ENCODE measurements at places on chromosomes 11 and 22. TPM values are rescaled to one million over a fixed set of nuclear protein-coding genes. Genes with fewer than 3 reads are reported as not detected.

Gene MUC6
- not detected for polyA plus RNA-seq

Gene KCNJ11
- polyA plus RNA-seq, result 4.7 TPM

Gene SYT12
- 0.62 TPM for polyA plus RNA-seq

DNA sequence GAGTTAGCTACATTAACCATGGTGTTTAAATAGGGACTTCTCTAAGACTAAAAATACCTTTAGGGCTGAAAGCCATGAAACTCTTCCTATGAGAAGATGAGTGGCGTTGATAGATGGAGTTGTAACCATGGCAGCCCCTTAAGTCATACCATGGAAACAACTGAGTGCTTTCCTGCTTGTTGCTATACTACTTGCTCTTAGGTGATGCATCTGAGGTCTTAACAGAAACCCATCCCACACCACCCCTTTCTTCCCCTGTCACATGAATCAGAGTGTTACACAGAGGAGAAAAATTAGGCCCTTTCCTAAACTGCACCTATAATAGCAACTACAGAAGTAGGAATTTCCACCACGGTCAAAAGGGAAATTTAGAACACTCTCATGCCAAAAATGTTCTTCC is 64.3 kb upstream of the ZC3H12C start:
- no peak for DNase-seq

- DNase-seq, result no peak
Observed at GRCh38 chr22:46604306-46604690, 15.9 kb upstream of the GRAMD4 start.

DNA sequence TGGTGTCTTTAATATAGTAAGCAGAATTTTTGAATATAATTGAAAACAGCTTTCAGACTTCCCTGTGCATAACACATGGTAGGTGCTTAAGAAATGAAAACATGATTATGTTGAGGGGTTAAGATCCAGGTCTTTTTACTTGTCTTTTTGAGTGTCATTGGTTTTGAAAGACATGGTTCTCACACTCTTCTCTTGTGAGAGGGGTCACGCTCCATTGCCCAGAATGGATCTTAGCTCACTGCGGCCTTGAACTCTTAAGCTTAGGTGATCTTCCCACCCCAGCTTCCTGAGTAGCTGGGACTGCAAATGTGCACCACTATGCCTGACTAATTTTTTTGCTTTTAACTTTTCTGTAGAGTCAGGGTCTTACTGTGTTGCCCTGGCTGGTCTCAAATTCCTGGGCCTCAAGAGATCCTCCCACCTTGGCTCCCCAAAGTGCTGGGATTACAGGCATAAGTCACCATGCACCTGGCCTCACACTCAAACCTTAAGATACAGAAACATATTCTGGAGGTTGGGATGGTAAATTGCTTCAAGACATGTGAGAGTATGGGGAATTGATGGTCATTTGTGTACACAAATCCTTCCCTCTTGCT is 1.4 kb downstream of the SPCS2 start:
- DNase-seq, result no peak
